ENCODE measurements at places on chromosomes 3 and 15.
A peak's percentile ranks its signal among the peaks of the same experiment; 100 is the strongest.

DNA sequence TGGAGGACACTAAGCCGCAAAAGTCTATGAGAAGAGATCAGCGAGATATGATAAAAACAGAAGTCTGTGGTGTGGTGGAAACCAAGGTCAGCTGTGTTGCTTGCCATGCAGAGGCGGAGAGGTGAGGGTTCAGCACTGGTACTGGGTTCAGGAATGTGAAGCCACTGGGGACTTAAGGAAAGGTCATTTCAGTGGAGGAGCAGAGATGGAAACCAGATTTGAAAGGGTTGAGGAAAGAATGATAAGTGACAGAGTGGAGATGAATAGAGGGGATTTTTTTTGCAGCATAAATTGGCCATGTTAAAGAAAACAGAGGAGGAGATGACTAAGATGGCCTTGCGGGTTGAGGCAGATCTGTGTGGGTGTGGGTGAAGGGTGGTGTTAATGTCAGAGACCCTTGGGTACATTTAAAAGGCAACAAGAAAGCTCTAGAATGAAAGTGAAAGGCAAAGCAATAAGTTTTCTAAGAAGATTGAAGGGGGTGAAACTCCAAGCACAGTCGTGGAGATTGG, 265.5 kb downstream of the ADAMTSL3 start:
- H3K4me3 ChIP-seq = no peak overlapping the region
- H3K4me1 ChIP-seq = no peaks in the 10 kb centered on the region
- no peak overlapping the region for H3K27ac ChIP-seq

DNA sequence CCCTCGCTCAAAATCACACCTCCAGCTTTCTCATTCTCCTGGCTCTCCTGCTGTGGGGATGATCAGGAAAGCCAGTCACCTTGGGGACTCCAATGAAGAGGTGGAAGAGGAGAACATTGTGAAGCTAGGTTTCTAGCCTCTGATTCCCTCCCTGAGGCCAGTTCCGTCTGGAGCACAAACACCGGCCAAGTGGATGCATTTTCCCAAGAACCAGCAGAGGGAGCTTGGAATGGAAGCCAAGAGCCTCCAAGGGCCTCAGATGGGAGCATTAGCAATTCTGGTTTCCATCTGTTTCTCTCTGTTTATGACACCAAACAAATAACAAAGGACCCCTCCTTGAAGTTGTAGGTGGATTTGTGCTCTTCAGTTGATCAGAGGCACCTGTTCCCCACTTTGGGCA, 40.6 kb upstream of the NMNAT3 start:
- no peaks in the 10 kb centered on the region for H3K27me3 ChIP-seq
- no peak overlapping the region for H3K4me3 ChIP-seq
- no peak overlapping the region for H3K27ac ChIP-seq
- H3K4me1 ChIP-seq = peaks cover 7% of the 10 kb centered on the region

- DNase-seq = peak; percentile 78
- no peaks in the 10 kb centered on the region for H3K36me3 ChIP-seq
- peak overlapping the region; percentile 27 for H3K4me3 ChIP-seq
- peaks cover 84% of the 10 kb centered on the region for H3K27me3 ChIP-seq
Observed at GRCh38 chr15:88704791-88705768, 66.3 kb downstream of the ISG20 start.

- no peaks in the 10 kb centered on the region for H3K4me1 ChIP-seq
- DNase-seq = no peak
- H3K36me3 ChIP-seq = no peaks in the 10 kb centered on the region
- no peak overlapping the region for H3K27ac ChIP-seq
- no peaks in the 10 kb centered on the region for H3K27me3 ChIP-seq
Observed at GRCh38 chr15:99345832-99346462, 94.7 kb downstream of the LRRC28 start.

DNA sequence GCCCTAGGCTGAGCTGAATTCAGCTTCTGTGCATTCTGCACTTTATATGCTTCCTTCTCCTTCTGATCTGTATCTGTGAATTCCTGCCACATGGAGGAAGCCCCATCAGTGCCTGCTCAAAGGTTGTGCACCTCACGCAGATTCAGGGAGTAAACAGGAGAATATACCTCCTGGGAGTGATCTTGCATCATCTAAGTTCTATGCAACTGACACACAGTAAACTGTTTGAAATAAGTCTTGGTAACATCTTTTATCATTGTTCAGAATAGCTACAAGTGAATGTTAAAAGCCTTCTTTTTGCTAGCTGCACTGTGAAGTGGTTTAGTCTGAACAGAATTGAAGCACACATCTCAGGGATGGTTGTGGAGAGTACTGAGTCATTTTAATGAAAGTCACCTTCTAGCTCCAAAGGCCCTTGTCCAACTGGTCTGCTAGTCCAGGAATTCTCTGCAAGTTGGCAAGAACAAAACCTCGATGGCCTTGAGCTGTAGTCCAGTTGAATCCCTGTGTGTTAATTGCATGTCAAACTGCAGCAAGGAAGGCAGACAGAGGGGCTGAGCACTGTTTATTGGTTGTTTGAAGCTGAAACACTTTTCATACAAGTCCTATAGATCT, 215.0 kb downstream of the WNT5A start:
- H3K4me1 ChIP-seq = no peaks in the 10 kb centered on the region
- no peak for DNase-seq
- H3K36me3 ChIP-seq = no peaks in the 10 kb centered on the region
- no peak overlapping the region for H3K4me3 ChIP-seq
- H3K27me3 ChIP-seq = no peaks in the 10 kb centered on the region

DNA sequence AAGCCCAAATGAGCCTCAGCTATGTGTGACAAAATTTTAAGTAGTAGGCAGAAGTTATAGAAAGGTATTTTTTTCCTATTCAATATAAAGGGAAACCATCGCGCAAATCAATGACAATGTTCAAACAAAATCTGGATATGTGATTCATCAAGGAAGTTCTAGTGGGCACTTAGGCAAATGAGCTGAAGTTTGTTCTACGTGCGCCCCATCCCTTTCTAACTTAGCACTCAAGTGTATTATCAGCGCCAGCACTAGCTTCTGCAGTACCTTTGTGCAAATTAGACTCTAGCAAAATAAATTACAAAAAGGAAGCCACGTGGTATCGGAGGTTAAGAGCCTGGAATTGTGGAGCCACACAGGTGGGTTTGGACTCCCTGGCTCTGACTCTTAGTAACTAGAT, 91.1 kb downstream of the TBL1XR1 start:
- no peak overlapping the region for H3K4me3 ChIP-seq
- H3K27ac ChIP-seq = peak overlapping the region; percentile 18
- H3K27me3 ChIP-seq = no peaks in the 10 kb centered on the region
- peaks cover 57% of the 10 kb centered on the region for H3K4me1 ChIP-seq
- DNase-seq = peak; percentile 21

GRCh38 chr3:94935738-94936580, 873.1 kb downstream of the NSUN3 start:
- no peak overlapping the region for H3K4me3 ChIP-seq
- no peaks in the 10 kb centered on the region for H3K27me3 ChIP-seq

GRCh38 chr3:110526777-110527727, 544.6 kb upstream of the NECTIN3 start:
- peak; percentile 93 for DNase-seq
- no peaks in the 10 kb centered on the region for H3K36me3 ChIP-seq
- H3K27ac ChIP-seq = no peak overlapping the region
- no peaks in the 10 kb centered on the region for H3K4me1 ChIP-seq
- H3K4me3 ChIP-seq = no peak overlapping the region

DNA sequence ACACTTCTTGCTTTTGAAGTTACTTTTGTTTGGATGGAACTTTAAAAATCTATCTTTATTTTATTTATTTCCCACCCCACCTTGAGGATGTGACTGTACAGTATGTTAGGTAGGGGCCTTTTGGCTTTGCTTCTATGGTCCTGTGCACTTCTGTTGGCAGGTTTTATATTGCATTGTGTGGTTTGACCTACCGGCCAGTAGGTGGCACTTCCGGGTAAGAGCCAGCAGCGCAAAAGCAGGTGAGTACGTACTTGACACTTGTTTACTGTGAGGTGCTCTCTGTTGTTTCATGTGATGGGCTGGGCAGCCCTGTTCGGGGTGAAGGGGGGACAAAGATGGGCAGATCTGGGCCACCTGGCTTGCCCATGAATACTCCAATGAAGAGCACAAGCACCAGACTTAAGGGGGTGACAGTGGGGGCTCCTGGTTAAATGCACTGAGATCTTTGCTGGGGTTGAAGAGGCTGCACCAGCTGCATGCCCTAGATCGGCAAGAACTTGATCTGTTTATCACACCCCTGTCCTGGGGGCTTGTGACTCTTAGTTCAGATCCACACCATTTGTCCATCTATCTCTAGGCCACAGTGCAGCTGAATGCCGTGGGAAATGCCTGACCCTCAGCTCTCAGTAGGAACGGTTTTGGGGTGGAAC, 131.6 kb downstream of the NLGN1 start:
- no peak overlapping the region for H3K4me3 ChIP-seq
- H3K27me3 ChIP-seq = no peaks in the 10 kb centered on the region
- no peaks in the 10 kb centered on the region for H3K4me1 ChIP-seq
- no peaks in the 10 kb centered on the region for H3K36me3 ChIP-seq

DNA sequence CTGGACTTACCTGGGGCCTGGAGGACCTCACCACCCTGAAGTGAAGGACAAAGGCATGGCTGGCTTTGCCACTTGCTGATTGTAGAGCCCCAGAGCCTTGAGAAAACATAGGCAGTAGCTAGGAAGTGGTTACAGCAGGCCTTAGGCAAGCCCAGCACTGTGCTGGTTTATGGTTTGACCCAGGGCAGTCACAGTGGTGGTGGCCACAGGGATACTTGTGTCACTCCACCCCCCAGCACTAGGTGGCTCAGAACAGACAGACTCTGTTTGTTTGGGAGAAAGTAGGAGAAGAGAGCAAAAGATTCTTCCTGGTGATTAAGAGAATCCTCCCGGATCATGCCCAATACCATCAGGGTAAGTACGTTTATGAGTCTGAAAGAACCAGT, 13.2 kb upstream of the COL8A1 start:
- no peak for DNase-seq
- no peaks in the 10 kb centered on the region for H3K36me3 ChIP-seq
- H3K27ac ChIP-seq = no peak overlapping the region
- H3K4me3 ChIP-seq = no peak overlapping the region

- H3K4me3 ChIP-seq = no peak overlapping the region
- no peak for DNase-seq
- H3K27ac ChIP-seq = no peak overlapping the region
- H3K27me3 ChIP-seq = no peaks in the 10 kb centered on the region
Observed at GRCh38 chr3:105853801-105854432, 14.9 kb downstream of the CBLB start.

DNA sequence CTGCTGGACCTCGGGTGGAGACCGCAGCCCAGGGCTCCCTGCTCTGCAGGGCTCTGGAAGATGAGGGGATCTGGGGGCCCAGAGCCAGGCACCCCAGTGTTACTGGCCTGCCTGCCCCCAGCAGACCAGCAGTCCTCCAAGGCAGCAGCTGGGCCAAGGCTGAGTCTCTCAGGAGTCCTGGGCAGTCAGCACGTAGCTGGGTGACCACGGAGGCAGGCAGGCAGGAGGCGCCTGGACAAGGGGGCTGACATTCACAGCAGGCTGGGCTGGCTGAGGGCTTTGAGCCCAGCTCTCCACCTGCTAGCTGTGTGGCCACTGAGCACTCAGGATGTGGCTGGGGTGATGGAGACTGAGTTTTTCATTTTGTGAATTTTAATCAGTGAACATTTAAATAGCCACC, 67.9 kb downstream of the IQSEC1 start:
- no peak for DNase-seq
- H3K4me3 ChIP-seq = no peak overlapping the region
- no peaks in the 10 kb centered on the region for H3K36me3 ChIP-seq
- H3K27ac ChIP-seq = no peak overlapping the region

DNA sequence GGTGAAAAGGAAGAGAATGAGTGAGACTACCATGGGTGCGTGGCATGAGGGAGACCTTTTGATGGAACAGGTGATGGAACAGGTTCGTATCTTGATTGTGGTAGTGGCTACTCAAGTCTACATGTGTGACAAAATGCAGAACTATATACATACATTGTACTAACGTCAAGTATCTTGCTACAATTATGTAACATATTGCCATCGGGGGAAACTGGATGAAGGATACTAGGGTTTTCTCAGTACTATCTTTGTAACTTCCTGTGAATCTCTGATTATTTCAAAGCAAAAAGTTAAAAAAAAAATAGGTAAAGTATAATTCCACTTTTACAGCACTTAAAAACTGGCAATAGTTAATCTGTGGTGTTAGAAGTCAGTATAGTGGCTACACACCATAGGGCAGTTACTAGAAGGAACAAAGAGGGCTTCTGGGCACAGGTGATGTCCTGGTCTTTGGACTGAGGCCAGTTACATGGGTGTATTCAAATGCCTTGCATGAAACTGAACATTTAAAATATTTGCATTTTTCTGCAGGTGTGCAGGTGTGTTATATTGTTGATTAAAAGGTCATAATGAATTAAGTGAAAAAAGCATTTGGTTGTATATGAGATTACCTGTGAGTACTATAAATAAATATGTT, 61.4 kb downstream of the LRRK1 start:
- DNase-seq = no peak
- no peaks in the 10 kb centered on the region for H3K36me3 ChIP-seq
- H3K4me3 ChIP-seq = no peak overlapping the region
- no peak overlapping the region for H3K27ac ChIP-seq
- peaks cover 38% of the 10 kb centered on the region for H3K27me3 ChIP-seq

DNA sequence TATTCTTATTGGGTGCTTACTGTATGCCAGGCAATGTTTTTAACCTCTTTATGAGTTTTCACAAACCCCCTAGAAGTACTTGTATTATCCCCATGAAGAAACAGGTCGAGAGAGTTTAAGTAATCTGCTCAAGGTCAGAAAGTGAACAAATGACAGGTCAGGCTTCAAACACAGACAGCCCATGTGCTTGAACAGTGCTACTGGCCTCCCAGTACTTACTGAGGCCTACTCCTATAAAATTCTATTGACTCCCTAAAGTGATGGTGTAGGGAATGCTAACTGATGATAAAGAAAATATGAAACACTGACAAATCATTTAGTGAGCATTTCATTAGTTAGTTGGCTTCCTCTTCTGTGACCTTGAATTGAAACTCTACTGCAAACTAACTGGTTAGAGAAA, 4.2 kb upstream of the CNBP start:
- peak overlapping the region; percentile 79 for H3K27ac ChIP-seq
- no peak overlapping the region for H3K4me3 ChIP-seq
- H3K27me3 ChIP-seq = no peaks in the 10 kb centered on the region
- peaks cover 6% of the 10 kb centered on the region for H3K4me1 ChIP-seq
- no peak for DNase-seq

DNA sequence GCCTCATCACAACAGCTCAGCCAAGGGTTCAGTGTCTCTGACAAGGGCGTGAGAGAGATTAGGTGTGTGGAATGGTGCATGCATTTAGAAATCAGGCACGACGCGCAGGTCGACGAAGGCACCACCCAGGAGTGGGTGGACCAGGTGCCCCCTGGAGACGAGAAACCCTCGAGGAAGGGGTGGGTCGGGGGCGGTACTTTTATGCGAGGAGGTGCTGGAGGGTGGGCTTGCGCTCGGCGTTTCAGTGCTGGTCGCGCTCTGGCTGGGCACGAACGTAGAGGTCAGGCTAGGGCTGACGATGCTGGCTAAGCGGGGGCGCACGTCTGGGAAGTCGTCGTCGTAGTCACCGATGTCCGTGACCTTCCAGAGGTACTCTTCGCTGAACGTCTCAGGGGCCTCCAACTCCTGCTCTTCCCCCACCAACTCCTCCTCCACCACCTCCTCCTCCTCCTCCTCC, 393 bp downstream of the ERICH6 start:
- no peak overlapping the region for H3K27ac ChIP-seq
- no peaks in the 10 kb centered on the region for H3K27me3 ChIP-seq
- H3K36me3 ChIP-seq = no peaks in the 10 kb centered on the region
- DNase-seq = peak; percentile 4
- no peaks in the 10 kb centered on the region for H3K4me1 ChIP-seq
- peak overlapping the region; percentile 62 for H3K4me3 ChIP-seq

Measured in cardiac muscle cell (in vitro differentiated cells and primary cell).